Tibial nerve (tissue), 4 donors: ENCODE measurements at places on chromosomes 3 and 15.

- H3K4me3 ChIP-seq: no peak overlapping the region
- no peak for DNase-seq
- no peaks in the 10 kb centered on the region for H3K36me3 ChIP-seq
- H3K27me3 ChIP-seq: no peaks in the 10 kb centered on the region
Measured at GRCh38 chr3:155244699-155245098, 48.8 kb downstream of the STRIT1 start.

GRCh38 chr3:53795176-53795575 lies 51.0 kb downstream of the CHDH start:
- DNase-seq: no peak
- no peak overlapping the region for H3K4me3 ChIP-seq
- H3K27ac ChIP-seq: no peak overlapping the region
- no peaks in the 10 kb centered on the region for H3K36me3 ChIP-seq
- no peaks in the 10 kb centered on the region for H3K4me1 ChIP-seq

GRCh38 chr3:46966811-46967210 lies 9.7 kb downstream of the CCDC12 start:
- DNase-seq: no peak
- no peak overlapping the region for H3K4me3 ChIP-seq
- H3K4me1 ChIP-seq: peaks cover 47% of the 10 kb centered on the region
- no peaks in the 10 kb centered on the region for H3K27me3 ChIP-seq

GRCh38 chr3:17055374-17056276 lies 170.9 kb downstream of the PLCL2 start:
- H3K4me1 ChIP-seq: peaks cover 6% of the 10 kb centered on the region
- no peaks in the 10 kb centered on the region for H3K27me3 ChIP-seq
- no peak for DNase-seq
- H3K4me3 ChIP-seq: no peak overlapping the region
- no peak overlapping the region for H3K27ac ChIP-seq

DNA sequence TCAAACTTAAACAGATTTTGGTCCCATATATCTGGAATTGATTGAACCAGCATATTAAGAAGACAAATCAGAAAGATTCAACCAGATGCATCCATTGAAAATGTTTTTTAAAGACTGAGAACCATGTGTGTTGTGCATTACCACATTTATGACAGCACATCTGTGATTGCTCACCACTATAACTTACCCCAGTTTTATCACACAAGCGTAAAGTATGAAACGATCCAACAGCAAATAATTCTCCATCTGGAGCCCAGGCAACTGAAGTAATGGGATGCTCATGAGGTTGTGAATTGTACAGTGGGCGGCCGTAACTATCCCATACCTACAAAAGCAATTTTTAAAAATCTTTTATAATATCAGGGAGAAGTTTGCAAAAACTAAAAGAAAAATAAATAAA lies 43.2 kb downstream of the IFT80 start:
- no peak overlapping the region for H3K4me3 ChIP-seq
- H3K36me3 ChIP-seq: no peaks in the 10 kb centered on the region
- DNase-seq: no peak
- H3K27me3 ChIP-seq: no peaks in the 10 kb centered on the region
- H3K27ac ChIP-seq: no peak overlapping the region
- no peaks in the 10 kb centered on the region for H3K4me1 ChIP-seq

GRCh38 chr3:197258168-197258755 lies 40.1 kb downstream of the DLG1 start:
- no peak overlapping the region for H3K4me3 ChIP-seq
- H3K27me3 ChIP-seq: no peaks in the 10 kb centered on the region
- H3K4me1 ChIP-seq: no peaks in the 10 kb centered on the region
- no peak for DNase-seq

- H3K27ac ChIP-seq: no peak overlapping the region
- no peak overlapping the region for H3K4me3 ChIP-seq
- no peaks in the 10 kb centered on the region for H3K36me3 ChIP-seq
- DNase-seq: no peak
- H3K27me3 ChIP-seq: no peaks in the 10 kb centered on the region
Measured at GRCh38 chr3:159038405-159038804, 236.6 kb downstream of the MFSD1 start.

DNA sequence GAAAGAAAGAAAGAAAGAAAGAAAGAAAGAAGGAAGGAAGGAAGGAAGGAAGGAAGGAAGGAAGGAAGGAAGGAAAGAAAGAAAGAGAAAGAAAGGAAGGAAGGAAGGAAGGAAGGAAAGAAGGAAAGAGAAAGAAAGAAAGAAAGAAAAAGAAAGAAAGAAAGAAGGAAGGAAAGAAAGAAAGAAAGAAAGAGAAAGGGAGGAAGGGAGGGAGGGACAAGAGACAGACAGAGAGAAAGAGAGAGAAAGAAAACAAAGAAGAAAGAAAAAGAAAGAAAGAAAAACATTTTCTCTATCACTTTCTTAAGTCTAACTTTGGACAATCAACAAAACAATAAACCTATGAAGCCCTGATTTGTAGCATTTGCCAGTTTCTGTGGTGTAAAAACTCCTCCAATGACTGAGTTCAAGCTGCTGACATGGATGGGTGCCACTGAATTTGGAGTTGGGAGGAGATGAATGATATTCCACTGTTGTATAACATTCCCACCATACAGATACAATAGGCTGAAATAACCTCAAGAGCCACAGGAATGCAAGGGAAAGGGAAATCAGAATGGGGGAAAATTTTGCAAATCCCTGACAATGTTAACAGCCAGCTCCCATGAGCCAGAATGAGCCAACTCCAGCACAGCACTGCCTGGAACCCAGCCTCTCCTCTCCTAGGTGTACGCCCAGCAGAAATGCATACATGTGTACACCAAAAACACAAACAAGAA lies 15.0 kb upstream of the RTP3 start:
- DNase-seq: no peak
- H3K4me3 ChIP-seq: no peak overlapping the region
- H3K27me3 ChIP-seq: peaks cover 2% of the 10 kb centered on the region

DNA sequence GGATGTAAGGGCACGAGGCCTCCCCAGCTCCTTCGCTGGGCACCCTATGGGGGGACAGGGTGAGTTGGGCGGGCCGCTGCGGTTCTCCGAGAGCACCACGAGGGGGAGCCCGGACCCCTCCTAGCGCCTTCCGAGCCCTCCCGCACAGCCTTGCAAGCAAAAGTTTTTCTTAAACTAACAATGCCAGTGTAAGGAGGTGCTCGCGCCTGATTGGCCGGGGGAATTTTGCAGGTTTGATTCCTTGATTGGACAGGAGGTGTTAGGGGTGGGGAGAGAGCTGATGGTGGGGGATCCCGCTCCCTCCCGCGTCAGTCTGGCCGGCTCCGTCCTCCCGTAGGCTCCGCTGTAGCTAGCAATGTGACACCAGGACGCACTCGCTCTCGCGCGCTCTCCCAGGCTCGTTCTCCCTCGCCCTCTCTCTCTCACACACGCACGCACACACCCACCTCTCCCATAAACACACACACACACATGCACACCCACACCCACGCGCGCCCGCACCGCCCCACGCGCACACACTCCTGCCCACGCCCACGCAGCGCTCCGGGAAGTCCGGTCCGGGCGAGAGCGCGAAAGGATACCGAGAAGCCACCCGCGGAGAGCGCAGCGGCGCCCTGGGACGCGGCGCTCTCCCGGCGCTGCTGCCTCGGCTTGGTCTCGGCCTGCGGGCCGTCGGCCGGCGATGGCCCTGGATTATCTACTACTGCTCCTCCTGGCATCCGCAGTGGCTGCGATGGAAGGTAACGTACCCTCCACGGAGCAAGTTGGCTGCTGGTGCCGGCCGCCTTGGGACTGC lies at the start of gene EPHB1:
EPHB1 (plus strand) TSS at position 311 of the 796 bp plus-strand sequence.
- H3K36me3 ChIP-seq: no peaks in the 10 kb centered on the region
- no peak within 1 kb of the TSS for H3K27ac ChIP-seq
- peak within 1 kb of the TSS; percentile 39 for H3K4me3 ChIP-seq
- DNase-seq: peak; percentile 59
- peaks cover 32% of the 10 kb centered on the region for H3K27me3 ChIP-seq

DNA sequence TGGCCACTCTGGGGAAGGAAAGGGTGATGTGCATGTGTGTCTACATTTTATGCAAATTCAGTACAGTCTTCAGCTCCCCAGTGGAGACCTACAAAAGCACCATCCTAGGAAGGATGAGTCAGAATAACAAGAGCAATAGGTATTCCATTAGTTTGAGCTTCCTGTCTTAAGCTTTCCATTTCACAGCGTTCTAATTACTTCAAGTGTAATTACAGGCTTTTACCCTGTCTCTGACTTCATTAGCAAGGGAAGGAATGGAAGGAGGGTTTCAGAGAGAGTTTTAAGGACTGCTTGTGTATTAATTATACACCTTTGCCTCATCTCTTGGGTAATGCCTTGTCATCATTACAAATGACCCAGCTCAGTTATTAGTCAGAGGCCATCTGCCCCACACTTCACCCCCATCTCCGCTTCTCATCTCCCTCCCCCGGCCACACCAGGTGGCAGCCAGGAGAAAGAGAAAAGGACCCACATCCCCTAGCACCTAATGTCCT lies 202.8 kb upstream of the MRPL3 start:
- no peaks in the 10 kb centered on the region for H3K4me1 ChIP-seq
- DNase-seq: no peak
- H3K4me3 ChIP-seq: no peak overlapping the region
- H3K27ac ChIP-seq: no peak overlapping the region
- no peaks in the 10 kb centered on the region for H3K27me3 ChIP-seq

- peak; percentile 58 for DNase-seq
- H3K4me3 ChIP-seq: no peak overlapping the region
- no peaks in the 10 kb centered on the region for H3K4me1 ChIP-seq
Measured at GRCh38 chr3:23748398-23749110, 57.2 kb upstream of the UBE2E1 start.

DNA sequence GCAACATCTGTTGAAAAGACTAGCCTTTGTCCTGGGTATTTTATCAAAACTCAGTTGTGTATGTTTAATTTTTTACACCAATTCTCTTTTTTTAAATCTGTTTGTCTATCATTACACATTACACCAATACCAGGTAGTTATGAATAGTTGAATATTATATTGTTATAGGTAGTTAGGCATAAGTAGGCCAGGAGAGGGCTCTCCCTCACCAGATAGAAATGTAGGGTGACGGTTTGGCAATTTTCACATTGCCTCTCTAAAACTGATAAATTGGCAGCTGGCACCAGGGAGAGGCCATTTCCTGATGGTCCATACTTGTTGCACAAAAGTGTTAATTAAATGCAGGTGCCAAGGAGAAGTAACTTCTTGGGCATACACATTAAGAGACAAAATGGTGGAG lies 483.1 kb upstream of the EPHA6 start:
- H3K4me1 ChIP-seq: no peaks in the 10 kb centered on the region
- H3K36me3 ChIP-seq: no peaks in the 10 kb centered on the region
- no peaks in the 10 kb centered on the region for H3K27me3 ChIP-seq
- H3K27ac ChIP-seq: no peak overlapping the region

DNA sequence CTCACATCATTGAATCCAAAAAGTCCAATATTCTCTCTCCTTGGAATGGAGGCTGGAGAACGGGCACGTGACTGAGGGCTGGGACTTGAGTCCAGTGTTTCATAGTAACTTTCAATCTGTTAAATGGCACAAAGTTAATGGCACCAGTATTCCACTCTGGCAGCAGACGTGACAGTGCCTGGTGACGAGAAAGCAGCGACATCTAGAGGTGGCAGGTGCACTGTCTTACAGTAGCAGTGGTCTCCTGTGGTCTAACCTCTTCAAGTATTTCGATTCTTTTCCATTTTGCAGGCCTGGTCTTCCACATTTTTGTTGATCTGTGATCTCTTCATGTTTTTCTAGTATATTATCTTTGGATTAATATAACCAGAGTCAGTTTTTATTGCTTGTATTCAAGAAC lies 107.1 kb downstream of the OXSM start:
- no peak for DNase-seq
- H3K27me3 ChIP-seq: no peaks in the 10 kb centered on the region
- H3K4me1 ChIP-seq: no peaks in the 10 kb centered on the region
- no peak overlapping the region for H3K27ac ChIP-seq

GRCh38 chr3:179430277-179430870 lies 20.9 kb downstream of the GNB4 start:
- no peaks in the 10 kb centered on the region for H3K27me3 ChIP-seq
- H3K4me3 ChIP-seq: no peak overlapping the region
- H3K36me3 ChIP-seq: peaks cover 6% of the 10 kb centered on the region
- H3K4me1 ChIP-seq: peaks cover 65% of the 10 kb centered on the region
- DNase-seq: no peak

- no peaks in the 10 kb centered on the region for H3K36me3 ChIP-seq
- H3K4me3 ChIP-seq: no peak overlapping the region
- DNase-seq: no peak
- no peaks in the 10 kb centered on the region for H3K27me3 ChIP-seq
- H3K4me1 ChIP-seq: peaks cover 72% of the 10 kb centered on the region
Measured at GRCh38 chr3:141410408-141410807, 42.1 kb downstream of the ZBTB38 start.

DNA sequence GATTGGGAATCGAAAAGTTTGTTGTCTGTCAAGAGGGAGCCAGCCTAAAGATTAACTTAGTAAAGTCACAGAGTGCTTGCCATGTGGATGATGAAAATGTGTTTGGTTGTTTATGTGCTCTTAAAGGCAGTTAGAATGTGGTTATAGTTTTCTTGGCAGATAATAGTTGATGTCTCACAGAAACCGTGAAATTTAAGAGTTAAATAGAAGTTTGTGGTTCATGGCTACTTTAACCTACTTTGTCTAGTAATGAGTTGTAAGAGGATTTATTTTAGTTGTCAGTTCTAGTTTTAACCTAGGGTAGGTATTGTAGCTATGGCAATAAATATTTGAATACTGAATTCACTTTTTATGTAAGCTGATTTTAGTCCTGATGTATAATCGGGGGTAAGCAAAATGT lies 36.4 kb upstream of the EIF3J start:
- no peak overlapping the region for H3K4me3 ChIP-seq
- H3K27me3 ChIP-seq: no peaks in the 10 kb centered on the region
- H3K4me1 ChIP-seq: no peaks in the 10 kb centered on the region
- H3K36me3 ChIP-seq: no peaks in the 10 kb centered on the region
- DNase-seq: no peak

DNA sequence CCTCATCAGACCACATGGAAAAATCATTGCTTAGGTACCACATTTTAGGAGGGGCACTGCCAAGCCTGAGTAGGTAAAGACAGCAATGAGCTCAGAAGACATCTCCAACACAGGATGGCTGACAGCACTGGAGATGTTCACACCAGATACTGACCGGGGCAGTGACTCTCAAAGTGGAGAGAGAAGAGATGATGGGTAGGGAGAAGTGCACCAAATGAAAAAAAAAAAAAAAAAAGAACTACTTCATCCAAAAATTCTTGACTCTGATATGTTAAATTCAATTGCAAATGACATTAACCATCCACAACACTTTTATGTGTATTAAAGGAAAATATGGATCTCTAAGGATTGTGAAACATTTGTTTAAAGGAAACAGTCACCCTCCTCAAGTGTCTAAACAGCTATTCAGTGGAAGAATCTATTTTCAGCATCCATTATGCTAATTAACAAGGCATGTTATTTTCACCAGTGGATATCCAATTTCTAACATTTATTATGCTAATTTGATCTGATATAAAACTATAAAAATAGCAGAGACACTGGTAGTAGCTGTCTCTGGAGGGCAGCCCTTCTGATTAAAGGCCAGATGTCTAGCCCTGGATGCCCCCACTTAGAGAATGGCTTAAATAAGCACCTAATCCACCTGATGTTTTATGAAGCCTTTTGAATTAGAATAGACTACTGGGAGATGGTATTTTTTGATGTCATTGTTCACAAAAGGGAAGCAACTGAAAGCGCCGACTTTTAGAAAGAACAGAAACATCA lies 48.2 kb upstream of the VGLL4 start:
- H3K36me3 ChIP-seq: no peaks in the 10 kb centered on the region
- no peak overlapping the region for H3K4me3 ChIP-seq
- H3K4me1 ChIP-seq: no peaks in the 10 kb centered on the region
- no peaks in the 10 kb centered on the region for H3K27me3 ChIP-seq
- no peak for DNase-seq
